ENCODE measurements at places on chromosomes 5 and 9.

GRCh38 chr5:158236511-158237335 is 377.8 kb upstream of the CLINT1 start:
- DNase-seq = no peak

DNA sequence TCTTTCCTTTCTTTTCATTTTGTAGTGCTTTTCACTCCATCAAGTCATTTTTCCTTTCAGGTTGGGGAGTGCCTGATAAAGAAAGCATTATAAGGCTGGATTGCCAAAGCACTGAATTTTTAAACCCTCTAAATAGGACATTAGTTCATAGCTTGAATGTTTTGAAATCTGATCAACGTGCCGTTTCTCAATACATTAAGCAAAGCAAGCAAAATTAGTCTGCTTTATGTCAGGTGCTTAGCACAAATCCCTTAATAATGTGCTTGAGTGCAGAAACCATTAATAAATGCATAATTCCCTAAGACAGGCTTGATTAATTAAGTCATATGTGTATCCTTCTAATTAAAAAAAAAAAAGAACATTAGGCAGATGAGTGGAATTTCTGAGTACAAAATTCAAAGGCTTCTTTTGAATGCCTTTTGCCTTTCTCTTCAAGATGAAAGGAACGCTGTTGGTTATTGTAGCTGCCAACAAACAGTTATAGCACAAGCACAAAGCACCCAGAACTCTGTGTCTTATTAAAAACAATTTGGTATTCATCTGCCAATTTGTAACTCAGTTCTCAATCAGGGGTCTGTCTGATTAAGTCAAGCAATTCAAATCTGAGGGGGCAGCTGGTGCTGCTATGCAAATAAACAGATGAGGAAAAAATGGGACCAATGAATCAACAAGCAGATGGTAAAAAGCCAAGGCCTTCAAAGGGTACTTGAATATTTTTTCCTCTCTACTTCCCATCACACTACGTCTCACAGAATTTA is 233.7 kb downstream of the TLE1 start:
- DNase-seq = peak; percentile 76

DNA sequence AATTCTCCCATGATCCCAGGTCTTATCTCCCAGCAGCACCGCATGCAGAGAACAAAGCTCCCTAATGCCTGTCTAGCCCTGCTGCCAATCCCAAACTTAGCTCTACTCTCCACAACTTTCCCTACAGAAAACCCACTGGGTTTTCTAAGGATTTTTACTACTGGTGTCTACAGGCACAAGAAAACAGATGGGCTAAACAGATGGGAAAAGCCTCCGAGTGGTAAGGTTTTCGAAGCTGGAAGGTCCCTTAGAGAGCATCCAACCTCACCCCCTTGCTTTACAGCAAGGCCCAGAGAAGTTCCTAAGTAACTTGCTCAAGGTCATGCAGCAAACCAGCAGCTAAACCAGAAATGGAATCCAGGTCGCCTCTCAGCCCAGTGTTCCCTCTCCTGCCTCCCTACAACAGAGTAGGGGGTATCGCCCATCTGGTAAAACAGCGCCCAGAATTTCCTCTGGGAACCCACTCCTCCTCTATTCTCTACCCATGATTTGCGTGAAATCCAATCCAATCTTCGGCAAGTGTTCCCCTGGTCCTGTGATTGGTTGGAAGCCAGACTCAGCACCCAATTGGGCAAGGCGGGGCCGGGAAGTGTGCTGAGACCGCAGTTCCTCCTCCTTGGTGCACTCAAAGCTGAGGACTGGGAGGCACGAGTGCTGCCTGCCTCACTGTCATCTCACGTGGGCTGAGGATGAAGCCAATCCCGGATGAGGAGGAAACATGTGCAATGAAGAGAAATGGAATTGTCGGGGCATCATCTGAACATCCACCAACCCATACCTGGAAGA is 20.8 kb downstream of the CPLX2 start:
- peak; percentile 77 for DNase-seq

GRCh38 chr5:124859556-124860290 is 113.3 kb upstream of the ZNF608 start:
- DNase-seq = no peak

GRCh38 chr5:66994790-66995189 is 201.8 kb downstream of the CD180 start:
- no peak for DNase-seq

DNA sequence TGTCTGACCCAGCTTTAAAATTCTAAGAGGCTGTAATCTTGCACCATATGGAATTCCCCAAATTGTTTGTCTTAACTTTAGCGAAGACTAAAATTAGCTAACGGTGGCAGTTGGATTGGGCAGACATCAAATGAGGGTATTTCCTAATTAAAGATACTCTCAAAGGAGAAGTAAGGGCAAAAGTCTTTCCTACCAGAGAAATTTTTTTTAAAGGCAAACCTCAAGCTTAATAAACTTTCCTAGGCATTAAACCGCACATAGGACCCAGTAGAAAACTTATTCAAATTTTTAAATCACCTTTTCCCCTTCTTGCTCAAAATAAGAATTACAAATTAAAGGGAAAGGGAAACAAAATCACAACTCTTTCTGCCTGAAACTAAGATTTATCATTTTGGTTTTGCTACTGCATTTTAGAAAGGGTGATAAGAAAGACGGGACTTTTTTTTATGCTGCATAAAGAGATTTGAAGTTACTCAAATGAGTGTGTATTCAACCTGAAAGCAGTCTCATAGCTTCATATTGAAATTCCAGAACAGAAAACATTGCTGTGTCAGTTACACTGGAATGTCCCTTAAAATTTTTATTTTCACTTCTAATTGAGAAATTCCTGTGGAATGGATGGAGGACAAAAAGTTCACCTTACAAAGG is 189.1 kb upstream of the PTGER4 start:
- no peak for DNase-seq

All from NCI-H2171 treated with DMSO at 0.1 percent for 48 hours (cell line).